ENCODE measurements at places on chromosomes 7 and 10. TPM values are rescaled to one million over a fixed set of nuclear protein-coding genes. Genes with fewer than 3 reads are reported as not detected.

Gene CYP2C19
- total RNA-seq: 0.50 TPM

Gene HOXA3
- total RNA-seq: not detected

Gene TUBB8
- not detected for total RNA-seq

Gene GJD4
- 0.07 TPM for total RNA-seq

Gene UCN3
- not detected for total RNA-seq

Gene METTL27
- 3.1 TPM for total RNA-seq

Gene TBATA
- total RNA-seq: not detected

Gene WASHC2C
- 26.4 TPM for total RNA-seq

Gene WEE2
- total RNA-seq: 0.14 TPM

Gene TMEM236
- 0.07 TPM for total RNA-seq

Gene PLCE1
- total RNA-seq: under 0.01 TPM

Gene ABCB4
- total RNA-seq: not detected

Gene MDFIC
- 7.5 TPM for total RNA-seq

Gene CHN2
- total RNA-seq: not detected

Gene SMKR1
- total RNA-seq: 2.4 TPM

Gene LDB3
- under 0.01 TPM for total RNA-seq

Gene UNC5B
- total RNA-seq: 67.2 TPM

Gene RBM17
- 76.1 TPM for total RNA-seq

Gene SLC18A2
- total RNA-seq: not detected

Gene BNIP3
- 91.3 TPM for total RNA-seq

Gene SIRT1
- 15.4 TPM for total RNA-seq

Gene RADIL
- total RNA-seq: not detected

Gene SRGN
- total RNA-seq: 1.7 TPM

Gene MMP21
- total RNA-seq: not detected

Gene CLDN3
- not detected for total RNA-seq

Gene PDE1C
- total RNA-seq: under 0.01 TPM

Gene PRKAR1B
- 13.6 TPM for total RNA-seq
